ENCODE measurements at places on chromosomes 5 and 9.

DNA sequence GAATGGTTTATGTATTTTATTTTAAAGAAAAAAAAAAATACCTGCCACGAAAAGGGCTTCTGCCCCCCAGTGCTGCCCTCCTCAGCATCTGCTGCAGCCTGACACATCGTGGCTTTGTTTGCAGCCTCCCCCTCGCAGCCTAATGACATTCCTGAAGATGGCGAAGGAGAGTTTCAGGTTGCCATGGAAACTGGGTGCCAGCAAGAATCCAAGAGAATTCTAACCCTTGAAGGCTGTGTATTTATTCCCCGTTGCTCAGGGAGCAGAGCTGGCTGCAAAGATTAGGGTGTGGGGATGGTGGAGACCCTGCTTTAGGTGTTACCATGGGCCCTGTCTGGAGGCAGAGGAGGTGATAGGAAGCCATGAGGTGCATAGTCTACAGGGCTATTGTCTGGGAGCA is 126.6 kb downstream of the NSG2 start:
- peak; percentile 20 for DNase-seq

DNA sequence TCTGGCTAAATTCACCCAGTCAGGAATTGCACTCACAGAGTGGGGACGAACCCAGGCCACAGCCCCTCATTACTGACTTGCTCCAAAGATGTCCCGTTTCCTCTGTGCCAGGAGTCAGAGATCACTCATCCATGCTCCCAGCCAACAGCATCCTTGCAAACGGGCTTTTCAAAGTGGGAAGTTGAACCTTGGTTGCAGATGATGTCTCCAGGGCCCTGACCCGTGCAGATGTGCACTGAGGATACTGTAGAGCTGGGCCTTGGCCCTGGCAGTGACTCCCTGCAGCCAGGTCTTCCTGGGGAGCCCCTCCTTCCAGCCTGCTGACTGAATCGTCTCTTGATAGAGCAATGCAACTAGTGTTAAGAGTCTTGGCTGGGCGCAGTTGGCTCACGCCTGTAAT is 22.3 kb downstream of the TCF7 start:
- no peak for DNase-seq

- no peak for DNase-seq
Observed at GRCh38 chr9:18493451-18493993, 19.6 kb downstream of the ADAMTSL1 start.

DNA sequence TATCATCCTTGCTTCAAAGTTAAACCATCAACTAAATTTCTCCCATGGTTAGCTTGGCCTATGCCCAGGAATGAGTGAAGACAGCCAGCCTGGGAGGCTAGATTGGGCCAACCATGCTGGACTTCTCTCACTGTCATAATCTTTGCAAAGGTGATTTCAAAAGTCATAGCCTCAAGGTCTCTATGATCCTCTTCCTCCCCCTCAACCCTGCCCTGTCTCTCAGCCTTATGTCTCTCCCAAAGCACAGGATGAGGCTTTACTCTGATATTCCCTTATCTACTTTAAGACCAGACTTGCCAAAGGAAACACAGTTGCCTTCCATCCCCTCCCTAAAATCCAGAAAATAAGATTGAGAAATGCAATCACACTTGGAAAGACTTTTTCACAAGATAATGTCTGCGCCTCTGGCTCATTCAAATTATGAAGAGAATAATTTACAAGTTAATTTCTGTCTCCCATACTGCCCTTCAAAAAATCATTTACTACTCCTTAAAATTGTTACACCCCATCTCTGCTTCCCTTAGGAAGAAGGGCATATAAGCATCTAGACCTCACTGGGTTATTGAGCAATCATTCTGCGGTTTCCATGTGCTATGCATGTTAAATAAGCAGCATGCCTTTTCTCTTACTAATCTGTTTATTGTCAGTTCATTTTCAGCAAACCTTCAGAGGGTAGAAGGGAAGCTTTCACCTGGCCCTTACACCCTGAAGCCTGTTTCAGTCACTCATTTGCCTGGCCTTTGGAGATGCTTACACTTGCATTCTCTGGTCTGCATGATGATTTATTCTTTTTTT is 113.8 kb upstream of the ANKRD55 start:
- no peak for DNase-seq

GRCh38 chr5:81389025-81389424 is 4.9 kb downstream of the ACOT12 start:
- DNase-seq, result no peak

- DNase-seq, result no peak
Observed at GRCh38 chr9:76232861-76233489, 161.3 kb downstream of the RFK start.

GRCh38 chr5:125812651-125813050 is 610.6 kb upstream of the GRAMD2B start:
- no peak for DNase-seq

Data from left renal cortex interstitium (tissue), 4 donors.